ENCODE measurements at places on chromosomes 6 and 20. TPM values are rescaled to one million over a fixed set of nuclear protein-coding genes. Genes with fewer than 3 reads are reported as not detected.

- no peak for DNase-seq
Measured at GRCh38 chr20:5469111-5469510, 152.4 kb upstream of the PROKR2 start.

DNA sequence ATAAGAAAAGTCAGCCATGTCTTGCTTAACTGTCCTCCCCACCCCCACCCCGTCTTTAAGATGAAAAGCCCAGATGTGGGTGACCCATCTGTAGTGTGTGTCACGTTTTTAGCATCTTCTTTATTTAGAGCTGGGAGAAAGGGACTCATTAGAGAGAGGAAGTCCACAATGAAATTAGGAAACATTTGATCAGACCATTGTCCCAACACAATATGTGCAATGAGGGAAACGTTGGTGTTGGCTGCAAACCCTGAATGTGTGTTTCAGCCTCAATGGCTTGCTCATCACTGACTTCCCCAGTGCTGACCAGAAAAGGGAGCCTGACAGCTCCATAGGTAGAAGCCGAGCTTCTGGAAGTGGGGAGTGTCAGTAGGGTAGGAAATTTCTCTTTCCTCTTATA lies 475.7 kb downstream of the CD83 start:
- no peak for DNase-seq

DNA sequence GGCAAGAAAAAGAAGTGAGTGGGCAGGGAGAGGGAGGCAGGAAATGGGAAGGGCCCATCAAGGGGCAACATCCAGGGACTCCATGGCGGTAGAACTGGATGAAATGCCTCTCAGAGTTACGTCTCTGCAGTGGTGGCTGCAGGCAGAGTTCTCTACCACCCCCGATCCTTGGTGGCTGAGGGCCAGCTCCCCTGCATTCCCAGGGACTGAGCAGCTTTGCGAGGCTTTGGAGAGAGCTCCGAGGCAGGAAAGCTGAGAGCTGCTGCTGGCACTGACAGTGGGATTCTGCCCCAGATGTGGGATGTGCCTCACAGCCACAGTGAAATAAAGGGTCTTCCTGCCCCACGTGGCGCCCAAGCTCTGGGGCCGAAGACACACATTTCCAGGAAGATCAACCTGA lies 236.6 kb downstream of the SLC24A3 start:
- no peak for DNase-seq

- no peak for DNase-seq
Measured at GRCh38 chr6:22466665-22467245, 102.6 kb upstream of the HDGFL1 start.

GRCh38 chr6:119147101-119148053 lies 68.9 kb upstream of the FAM184A start:
- peak; percentile 60 for DNase-seq

DNA sequence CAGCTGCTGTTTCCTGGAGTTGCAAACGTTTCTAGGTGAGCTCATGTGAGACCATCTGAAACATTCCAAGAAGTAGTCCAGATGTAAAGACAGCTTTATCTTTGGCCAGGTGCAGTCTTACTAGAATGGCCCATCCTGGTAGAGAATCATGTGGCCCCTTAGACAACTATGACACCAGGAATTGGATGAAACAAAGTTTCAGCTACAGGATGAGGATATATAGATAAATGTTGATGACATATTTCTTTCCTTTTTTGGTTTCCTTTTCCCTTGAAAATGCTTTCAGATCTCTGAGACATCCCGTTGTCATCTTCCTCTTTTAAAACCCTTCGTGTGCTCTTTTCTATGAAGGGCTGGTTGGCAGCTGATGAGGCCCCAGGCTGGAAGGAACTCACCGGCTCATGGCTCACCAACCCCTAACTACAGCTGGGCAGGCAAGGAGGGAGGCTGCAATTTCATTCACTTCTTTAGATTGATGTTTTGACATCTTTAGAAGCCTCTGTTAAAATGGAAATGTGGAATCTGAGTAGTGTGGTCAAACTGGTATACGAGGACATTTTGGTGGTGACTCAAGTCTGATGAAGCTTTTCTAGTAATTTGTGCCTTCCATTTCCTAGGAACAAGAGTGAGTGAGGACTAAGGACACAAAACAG lies 167.9 kb upstream of the TNFAIP3 start:
- DNase-seq: peak; percentile 42

DNA sequence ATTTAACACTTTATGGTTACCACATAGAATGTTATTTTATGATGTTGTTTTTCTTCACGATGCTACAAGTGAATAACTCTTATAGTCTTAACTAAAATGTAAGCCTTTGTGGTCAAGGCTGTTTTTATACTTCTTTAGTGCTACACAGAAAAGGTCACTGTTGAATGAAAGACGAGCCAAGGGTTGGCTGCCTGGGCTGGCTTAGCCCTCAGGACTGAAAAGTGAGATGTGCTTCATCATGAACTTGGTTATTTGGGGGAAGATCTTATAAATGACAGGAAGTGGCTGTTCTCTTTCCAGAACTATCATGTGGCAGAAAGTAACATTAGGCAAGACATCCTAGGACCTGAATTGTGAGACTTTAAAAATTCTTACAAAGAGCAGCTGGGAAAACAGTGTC lies 404.0 kb downstream of the BTBD3 start:
- DNase-seq: no peak

GRCh38 chr6:40958738-40959137 lies 80.3 kb downstream of the UNC5CL start:
- no peak for DNase-seq

- DNase-seq: peak; percentile 87
Measured at GRCh38 chr6:2940010-2940850, 31.1 kb downstream of the SERPINB6 start.

GRCh38 chr20:61695741-61696140 lies 369.9 kb downstream of the TAF4 start:
- no peak for DNase-seq

GRCh38 chr6:126812010-126812409 lies 306.5 kb upstream of the RSPO3 start:
- DNase-seq: no peak

DNA sequence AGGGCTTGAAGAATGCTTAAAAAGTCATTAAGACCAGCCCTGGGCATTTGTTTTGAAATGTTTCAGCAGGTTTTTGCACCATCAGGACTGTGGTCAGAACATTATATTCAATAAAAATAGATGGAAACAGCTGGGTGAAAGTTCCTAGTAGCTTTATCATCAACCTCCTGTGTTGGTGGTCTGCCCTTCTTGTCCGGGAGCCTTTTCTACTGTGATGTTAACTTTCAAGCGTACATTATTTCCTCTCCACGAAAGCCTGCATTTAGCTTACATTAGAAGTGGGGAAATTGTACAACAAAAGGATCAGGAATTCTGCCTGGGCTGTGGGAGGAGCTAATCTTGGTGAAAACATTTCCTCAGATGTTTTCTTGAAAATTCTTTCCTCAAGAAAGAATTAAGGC lies 71.1 kb downstream of the LAMA4 start:
- no peak for DNase-seq

GGTLC1 gene
- not detected for total RNA-seq

- no peak for DNase-seq
Measured at GRCh38 chr20:50320901-50321796, 130.5 kb downstream of the CEBPB start.

- no peak for DNase-seq
Measured at GRCh38 chr6:158323561-158323958, 11.3 kb downstream of the TULP4 start.

OLIG3 gene
- 0.44 TPM for total RNA-seq

FOXQ1 gene
- not detected for total RNA-seq

GRCh38 chr6:39269961-39270360 lies 40.7 kb upstream of the KCNK5 start:
- DNase-seq: no peak

DNA sequence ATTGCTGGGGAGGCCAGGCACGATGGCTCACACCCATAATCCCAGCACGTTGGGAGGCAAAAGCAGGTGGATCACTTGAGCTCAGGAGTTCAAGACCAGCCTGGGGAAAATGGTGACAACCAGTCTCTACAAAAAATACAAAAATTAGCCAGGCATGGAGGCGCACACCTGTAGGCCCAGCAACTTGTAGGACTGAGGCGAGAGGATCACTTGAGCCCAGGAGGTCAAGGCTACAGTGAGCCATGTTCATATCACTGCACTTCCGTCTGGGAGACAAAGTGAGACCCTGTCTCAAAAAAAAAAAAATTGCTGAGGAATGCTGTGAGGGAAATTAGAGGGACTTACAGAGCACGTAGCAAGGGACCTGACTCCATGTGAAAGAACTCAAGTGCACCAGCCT lies 40.8 kb upstream of the ID1 start:
- no peak for DNase-seq

DNA sequence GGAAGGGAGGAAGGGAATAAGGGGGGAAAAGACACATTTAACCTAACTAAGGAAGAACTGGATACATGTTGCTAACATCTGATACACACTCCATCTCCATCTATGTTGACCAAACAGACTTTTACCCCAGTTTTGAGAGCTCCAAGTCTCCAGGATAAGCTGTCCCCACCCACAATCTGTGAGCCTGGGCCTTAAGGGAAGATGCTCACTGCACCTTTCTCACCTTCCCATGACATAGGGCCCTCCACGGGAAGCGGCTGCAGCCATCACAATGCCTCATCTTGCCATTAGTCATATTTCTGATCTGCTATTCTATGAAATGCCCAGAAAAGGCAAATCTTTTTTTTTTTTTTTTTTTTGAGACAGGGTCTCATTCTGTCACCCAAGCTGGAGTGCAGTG lies 126.6 kb upstream of the SALL4 start:
- DNase-seq: no peak

DNA sequence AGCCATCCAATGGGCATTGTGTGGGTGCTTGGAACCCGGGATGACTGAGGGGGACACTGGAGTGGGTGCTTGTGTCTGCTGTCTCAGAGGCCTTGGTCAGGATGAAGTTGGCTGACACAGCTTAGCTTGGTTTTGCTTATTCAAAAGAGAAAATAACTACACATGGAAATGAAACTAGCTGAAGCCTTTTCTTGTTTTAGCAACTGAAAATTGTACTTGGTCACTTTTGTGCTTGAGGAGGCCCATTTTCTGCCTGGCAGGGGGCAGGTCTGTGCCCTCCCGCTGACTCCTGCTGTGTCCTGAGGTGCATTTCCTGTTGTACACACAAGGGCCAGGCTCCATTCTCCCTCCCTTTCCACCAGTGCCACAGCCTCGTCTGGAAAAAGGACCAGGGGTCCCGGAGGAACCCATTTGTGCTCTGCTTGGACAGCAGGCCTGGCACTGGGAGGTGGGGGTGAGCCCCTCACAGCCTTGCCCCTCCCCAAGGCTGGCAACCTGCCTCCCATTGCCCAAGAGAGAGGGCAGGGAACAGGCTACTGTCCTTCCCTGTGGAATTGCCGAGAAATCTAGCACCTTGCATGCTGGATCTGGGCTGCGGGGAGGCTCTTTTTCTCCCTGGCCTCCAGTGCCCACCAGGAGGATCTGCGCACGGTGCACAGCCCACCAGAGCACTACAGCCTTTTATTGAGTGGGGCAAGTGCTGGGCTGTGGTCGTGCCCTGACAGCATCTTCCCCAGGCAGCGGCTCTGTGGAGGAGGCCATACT lies 49.4 kb downstream of the PYGB start:
- DNase-seq: no peak

YTHDF1 gene
- 38.7 TPM for total RNA-seq

DNA sequence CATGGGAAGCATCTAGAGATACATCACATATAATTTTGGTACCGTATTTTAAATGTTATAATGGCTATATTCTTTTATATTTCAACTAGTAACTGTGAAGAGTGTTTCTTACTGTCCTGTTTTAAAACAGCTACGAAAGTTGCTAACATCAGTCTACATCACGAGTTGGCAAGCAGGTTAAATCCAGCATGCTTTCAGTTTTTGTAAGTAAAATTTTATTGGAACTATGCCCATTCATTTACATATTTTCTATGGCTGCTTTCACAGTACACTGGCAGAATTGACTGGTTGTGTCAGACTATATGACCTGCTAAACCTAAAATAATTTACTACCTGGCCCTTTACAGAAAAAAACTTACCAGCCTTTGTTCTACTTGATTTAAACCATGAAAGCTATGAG lies 478.1 kb downstream of the PHF3 start:
- DNase-seq: no peak

GRCh38 chr20:41089555-41089954 lies 47.8 kb upstream of the PLCG1 start:
- DNase-seq: no peak

CFAP61 gene
- not detected for total RNA-seq

CCN6 gene
- total RNA-seq: not detected

FITM2 gene
- total RNA-seq: 2.7 TPM

GRCh38 chr20:53028337-53029007 lies 56.3 kb downstream of the TSHZ2 start:
- no peak for DNase-seq

DNA sequence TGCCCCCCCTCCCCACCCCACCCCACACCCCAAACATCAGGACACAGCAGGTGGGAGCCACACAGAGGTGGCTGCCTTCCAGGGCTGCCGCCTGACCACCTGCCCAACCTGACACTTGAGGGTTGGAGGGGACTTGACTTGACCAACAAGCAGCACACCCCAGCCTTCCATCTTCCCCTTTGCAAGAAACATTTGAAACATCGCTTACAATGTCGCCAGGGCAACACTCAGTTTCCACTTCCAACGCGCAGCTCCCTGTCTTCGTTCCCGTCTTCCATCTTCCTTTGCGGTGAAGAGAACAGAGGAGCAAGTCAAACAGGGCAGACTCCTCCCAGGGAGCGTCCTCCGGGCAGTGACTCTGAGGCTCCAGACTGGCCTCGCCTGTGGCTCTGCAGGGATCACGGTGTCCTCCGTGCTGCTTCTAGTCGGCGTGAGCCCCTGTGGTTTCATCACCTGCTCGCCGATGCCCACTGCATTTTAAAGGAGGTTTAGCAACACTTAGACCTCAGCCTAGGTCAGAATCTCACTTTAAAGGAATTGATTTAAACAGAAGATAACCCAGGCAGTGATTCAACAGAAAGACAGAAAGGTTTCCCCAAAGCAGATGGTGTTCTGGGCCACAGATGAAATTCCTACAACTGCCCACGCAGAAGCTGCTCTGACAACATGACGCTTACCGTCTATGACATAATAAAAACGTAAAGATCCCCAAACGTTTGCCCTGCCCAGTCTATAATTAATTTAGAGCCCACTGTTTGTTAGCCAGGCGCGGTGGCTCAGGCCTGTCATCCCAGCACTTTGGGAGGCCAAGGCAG lies 130.8 kb downstream of the TAF4 start:
- no peak for DNase-seq

ARMH2 gene
- total RNA-seq: 0.97 TPM

- no peak for DNase-seq
Measured at GRCh38 chr6:123830120-123830519, 26.5 kb downstream of the NKAIN2 start.

RNF146 gene
- total RNA-seq: 18.0 TPM

GRCh38 chr20:3929713-3930060 lies 40.5 kb downstream of the PANK2 start:
- DNase-seq: no peak

SLC22A1 gene
- total RNA-seq: 0.16 TPM

SSTR4 gene
- total RNA-seq: not detected

All from activated CD8-positive, alpha-beta T cell treated with anti-CD3 and anti-CD28 coated beads, Interleukin-2, amount 10 ng/mL, durations not matched to agents 7 days and 5 days (primary cell).